ENCODE measurements at places on chromosomes 6 and 20.

DNA sequence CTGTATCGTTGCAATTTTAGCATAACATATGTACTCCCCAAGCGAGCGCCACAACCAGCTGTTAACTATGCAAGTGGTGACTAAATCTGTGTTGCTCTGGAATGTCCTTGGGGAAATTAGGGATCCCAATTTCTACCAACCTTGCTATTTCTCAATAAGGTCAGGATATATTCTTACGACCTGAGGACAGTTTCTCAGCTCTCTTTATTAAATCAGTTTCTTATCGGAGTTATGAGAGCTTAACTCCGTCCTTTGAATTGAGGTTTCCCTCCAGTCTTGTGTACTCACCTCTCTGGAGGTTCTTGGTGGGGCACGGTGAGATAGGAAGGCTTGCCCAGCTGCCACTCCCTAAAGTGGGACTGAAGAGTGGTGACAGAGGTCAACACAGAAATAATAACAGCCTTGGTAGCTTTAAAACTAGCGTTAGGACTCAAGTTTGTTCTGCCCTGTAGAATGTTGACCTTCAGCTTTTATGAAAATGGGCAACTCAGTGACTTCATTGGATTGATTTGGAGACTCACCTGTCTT lies 694 bp downstream of the MRPS18B start:
- no peak for DNase-seq

DNA sequence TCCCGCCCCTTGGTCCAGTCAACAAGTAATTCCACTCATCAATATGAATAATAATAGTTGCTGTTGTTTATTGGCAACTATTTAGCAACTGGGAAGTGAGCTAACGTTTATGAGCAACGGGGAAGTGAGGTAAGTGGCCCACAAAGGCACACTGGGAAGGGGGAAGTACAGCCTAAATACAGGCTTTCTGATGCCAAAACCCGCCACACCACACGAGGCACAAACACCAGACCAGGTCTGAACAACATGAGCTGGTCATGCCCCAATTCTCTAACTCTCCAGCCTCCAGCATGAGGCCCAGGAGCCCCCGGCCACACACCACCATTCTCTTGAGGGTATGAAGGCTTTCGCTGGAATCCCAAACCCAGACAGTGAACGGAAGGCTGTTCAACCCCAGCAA lies 50.8 kb downstream of the PREX1 start:
- no peak for DNase-seq

- peak; percentile 62 for DNase-seq
Observed at GRCh38 chr20:53582574-53583351, 10.9 kb downstream of the ZNF217 start.

DNA sequence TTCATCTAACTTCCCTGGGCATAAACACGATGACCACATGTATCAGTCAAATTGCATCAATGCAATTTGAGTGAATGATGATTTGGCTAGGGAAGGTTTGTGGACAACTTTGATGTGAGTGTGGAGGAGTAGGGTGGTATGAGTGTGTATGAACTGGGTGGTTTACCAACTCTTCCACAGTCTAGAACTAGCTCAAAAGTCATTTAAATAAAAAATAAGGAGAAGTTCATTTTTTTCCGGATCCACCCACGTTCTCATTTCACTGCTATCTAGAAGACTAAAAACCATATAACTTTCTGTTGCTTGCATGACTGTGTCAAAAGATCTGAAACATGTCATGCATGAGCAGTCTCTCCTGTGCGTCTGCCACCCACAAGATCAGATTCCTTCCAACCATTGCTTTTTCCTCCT lies 23.6 kb downstream of the SLC35D3 start:
- DNase-seq: no peak

DNA sequence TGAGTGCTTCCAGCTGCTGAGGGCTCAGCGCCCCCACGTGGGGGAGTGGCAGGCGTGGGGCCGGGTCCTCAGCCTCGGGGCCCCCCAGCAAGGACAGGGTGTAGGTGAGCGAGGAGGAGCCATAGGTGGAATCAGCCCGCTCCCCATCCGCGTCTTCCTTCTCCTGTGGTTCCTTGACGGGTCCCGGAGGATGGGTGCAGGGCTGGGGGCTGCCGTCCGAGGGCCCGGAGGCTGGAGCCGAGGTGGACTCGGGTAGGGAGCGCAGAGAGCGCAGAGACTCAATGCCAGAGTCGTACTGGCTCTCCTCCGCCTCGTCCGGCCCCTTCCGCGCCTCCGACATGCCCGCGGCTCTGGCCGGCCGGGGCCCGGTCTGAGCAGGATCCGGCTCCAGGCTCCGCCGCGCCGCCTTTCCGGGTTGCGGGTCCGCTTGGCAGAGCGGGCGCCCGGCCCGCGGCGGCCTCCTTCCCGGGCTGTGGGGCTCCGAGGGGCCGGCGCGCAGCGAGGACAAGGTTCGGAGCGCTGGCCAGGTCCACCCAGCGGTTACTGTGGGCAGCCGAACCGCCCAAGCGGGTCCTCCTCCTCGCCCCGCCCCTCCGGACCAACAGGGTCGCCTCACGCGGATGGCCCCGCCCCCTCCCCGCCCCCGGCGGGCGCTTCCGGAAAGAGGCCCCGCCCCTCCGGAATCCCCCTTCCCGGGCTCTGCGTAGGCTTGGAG lies at the start of gene NFKBIE:
NFKBIE (minus strand) TSS at position 545 of the 715 bp plus-strand sequence; CDS start at position 340, 205 bp downstream.
- DNase-seq: peak; percentile 95

DNA sequence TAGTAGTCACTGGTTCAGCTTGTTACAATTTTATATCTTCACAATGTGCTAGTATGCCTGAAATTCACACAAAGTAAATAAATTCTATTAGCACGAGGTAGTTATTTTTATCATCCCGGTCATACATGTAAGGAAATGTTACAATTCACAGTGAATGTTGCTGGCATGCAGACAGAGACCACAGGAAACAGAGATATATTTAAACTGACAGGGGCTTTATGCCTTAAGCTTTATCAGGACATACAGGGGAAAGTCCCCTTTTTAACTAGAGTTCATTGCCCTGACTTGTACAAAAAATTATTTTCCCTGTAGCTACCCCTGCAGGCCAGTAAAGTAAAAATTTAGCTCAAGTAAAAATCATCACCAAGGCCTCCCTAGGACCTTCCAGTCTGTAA lies 712.0 kb upstream of the NRSN1 start:
- DNase-seq: no peak

GRCh38 chr20:24166123-24166381 lies 177.5 kb upstream of the GGTLC1 start:
- DNase-seq: no peak

- no peak for DNase-seq
Observed at GRCh38 chr20:35552914-35553313, 11.0 kb downstream of the ERGIC3 start.

GRCh38 chr6:44708208-44708607 lies 320.7 kb downstream of the CDC5L start:
- no peak for DNase-seq

- DNase-seq: peak; percentile 16
Observed at GRCh38 chr6:47047479-47048407, 5.6 kb upstream of the ADGRF1 start.

- DNase-seq: peak; percentile 44
Observed at GRCh38 chr20:19692685-19693119, 65.4 kb upstream of the RIN2 start.

- DNase-seq: no peak
Observed at GRCh38 chr20:61753316-61753942, 312.3 kb downstream of the TAF4 start.

GRCh38 chr6:35602133-35602946 lies 86.4 kb downstream of the FKBP5 start:
- no peak for DNase-seq

GRCh38 chr6:4316867-4317400 lies 181.6 kb upstream of the ECI2 start:
- no peak for DNase-seq

- no peak for DNase-seq
Observed at GRCh38 chr6:138988469-138988834, 399 bp upstream of the REPS1 start.

DNA sequence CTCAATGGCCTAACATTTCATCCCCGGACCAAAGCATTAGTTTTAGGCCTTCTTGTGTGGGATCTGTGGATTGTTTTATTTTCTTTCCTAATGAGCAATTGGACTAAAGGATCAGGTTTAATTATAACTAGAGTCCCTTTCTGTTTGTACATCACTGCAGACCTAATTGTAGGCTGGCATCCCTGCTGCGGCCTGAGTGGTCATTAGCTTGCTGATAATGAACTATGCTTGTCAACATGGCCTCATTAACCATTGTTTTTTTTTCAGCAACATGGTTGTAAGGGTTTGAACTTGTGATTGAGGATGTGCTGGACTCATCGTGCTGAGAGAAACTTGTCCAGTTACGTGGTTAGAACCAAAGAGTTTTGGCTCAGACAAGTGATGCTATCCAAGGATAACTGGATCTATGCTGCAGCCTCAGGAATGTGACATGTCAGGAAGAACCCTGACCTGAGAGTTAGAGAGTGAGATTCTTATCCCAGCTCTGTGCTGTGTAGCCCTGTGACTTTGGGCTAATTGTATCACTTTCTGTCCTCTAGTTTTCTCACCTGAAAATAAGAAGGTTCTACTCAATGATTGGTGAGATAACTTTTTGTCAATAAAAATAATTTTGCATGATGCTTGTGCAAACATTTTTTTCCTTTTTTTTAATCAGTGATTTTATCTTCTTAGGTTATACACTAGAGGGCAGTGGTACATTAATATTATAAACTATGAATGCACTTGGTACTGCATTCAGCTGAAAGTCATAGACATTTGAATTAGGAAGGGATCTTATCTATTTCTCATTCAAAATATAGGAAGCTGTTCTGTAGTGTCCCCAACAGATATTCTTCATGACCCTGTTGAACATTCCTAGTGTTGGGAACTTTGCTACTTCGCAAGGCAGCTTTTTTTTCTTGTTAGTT lies 140.9 kb downstream of the RNF144B start:
- DNase-seq: no peak

- no peak for DNase-seq
Observed at GRCh38 chr20:62907384-62908317, 18.7 kb downstream of the DIDO1 start.

DNA sequence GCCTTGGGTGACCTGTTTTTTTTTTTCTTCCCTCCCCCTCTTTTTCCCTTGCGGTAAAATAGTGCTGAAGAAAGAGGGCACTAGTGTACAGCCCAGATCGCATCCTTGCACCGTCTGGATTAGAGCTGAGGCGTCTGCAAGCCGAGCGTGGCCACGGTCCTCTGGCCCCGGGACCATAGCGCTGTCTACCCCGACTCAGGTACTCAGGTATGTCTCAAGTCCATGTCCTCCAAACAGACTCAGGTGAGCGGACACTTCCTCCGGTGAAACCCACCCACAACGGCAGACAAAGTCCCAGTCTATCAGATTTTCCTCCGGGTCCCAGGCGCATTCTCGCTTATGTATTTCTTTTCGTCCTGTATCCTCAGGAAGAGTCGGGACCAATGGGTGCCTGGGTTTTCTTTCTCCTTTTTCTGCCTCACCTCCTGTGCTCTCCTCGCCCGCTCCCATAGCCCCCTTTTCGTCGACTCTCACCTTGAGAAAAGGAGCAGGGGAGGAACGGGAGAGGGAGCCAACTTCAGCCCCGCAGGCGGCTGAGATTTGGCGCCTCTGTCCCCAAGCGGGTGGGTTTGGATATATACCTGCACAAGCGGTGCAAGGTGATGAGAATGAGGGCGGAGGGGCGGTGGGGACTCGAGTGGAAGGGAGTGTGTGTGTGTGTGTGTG lies 1.1 kb upstream of the GRM1 start:
- DNase-seq: no peak

DNA sequence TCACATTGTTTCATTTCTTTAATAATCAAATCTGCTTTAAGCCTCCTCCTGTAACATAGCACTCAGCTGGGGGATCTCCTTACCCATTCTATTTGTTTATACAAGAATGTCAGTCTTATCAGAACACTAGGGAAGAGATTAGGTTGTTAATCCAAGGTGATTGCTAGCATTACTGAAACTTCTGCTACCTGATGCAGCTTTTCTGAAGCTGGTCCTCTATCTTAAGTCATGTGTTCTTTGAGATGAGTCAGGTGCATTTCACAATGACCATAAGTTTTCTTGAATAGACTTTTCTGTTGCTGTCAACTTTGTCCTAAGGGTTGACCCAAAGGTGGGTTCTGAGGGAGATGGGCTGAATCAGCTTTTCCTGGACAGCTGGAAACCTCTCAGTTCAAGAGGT lies 60.7 kb upstream of the SYNCRIP start:
- no peak for DNase-seq

DNA sequence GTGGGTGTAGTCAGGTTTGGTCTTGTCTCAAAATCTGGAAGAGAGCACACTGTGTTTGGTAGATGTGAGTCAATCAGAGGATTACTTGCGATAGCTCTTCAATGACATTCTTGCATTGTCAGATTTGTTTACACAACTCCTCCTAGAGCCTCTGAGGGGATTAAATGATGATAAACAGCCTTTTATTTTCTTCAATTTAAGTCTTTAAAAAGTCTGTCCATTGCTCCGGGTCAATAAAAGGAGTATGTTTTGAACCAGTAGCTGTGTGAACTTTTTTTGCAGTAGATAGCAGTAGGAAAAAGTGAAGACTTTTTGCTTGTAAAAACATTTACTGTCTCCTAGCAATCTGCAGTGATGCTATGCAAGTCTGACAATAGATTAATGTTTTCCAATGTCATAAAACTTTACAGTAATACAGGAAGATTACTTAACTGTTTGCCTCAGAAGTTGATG lies 49.9 kb downstream of the GJA1 start:
- DNase-seq: no peak

DNA sequence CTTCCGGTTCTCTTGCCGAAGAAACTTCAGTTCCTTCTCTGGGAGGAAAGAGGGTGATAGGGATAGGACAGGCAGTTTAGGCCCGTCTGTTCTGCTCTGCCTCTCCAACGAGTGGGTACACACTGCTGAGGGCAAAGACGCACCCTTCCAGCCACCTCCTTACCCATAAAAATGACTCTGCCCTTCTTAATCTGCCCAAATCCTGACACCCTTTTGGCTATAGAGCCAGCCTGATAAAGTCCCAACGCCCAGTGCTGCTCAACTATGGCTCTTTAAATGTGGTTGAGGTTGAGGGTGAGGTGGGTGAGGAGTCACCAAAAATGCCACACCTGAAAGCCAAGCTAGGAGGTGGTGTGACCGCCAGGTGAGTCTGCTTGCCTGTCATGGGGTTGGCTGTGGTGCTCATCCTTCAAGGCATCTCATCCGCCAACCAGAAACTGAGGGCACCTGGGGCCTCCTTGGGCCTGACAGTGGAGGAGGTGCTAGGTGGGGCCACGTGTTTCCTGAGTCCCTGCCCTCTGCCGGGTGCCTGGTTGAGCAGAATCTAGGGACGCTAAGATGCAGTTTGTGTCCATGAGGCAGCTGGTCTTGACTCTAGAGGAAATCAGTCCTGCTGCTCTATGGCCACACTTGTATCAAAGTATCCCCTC lies 16.3 kb downstream of the CCDC167 start:
- DNase-seq: no peak

DNA sequence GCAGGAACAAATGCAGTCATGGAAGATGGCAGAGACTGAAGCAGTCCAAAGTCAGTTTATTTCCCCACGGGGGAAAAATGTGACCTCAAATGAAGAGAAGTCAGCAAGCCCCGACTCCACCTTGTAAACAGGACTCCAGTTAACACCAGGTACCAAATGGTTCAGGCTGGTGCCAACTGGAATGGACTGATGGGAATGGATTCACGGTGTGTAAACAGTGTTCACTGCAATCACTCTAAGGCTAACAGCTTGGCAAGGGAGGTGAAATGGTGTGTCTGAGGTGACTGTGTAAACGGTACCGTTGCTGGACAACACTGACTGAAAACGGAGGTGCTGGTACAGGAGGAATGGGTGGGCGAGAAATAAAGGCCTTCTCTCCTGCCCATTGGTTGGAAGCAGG lies 12.0 kb downstream of the PLAGL2 start:
- no peak for DNase-seq

GRCh38 chr6:46208303-46208702 lies 37.5 kb upstream of the ENPP5 start:
- DNase-seq: no peak

- no peak for DNase-seq
Observed at GRCh38 chr6:80333342-80333741, 226.9 kb downstream of the BCKDHB start.

- DNase-seq: no peak
Observed at GRCh38 chr20:53079261-53079691, 107.1 kb downstream of the TSHZ2 start.
